ENCODE measurements at places on chromosomes 5 and 9.

DNA sequence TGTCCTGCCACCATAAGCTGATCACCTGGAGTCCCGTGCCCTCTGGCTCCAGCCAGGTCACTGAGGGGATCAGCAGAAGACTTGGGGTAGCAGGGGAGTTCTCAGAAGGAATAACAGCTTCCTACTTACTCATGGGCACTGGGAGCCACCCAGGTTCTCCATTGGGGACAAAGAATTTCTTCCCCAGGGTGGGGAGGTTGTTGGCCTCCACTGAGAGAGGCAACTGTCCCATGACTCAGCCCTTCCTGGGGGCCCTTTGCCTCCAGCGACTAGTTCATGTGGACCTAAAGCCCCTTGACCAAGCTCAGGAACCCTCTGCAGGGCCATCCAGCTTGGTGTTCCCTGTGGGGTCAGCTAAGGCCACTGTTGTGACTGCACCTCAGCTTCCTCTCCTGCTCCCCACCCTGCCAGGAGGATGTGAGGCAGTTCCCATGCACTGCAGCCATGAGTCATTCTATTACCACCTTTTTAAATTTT, 175.0 kb downstream of the AUH start:
- no peaks in the 10 kb centered on the region for H3K36me3 ChIP-seq
- H3K4me3 ChIP-seq = no peak overlapping the region
- no peaks in the 10 kb centered on the region for H3K27me3 ChIP-seq

DNA sequence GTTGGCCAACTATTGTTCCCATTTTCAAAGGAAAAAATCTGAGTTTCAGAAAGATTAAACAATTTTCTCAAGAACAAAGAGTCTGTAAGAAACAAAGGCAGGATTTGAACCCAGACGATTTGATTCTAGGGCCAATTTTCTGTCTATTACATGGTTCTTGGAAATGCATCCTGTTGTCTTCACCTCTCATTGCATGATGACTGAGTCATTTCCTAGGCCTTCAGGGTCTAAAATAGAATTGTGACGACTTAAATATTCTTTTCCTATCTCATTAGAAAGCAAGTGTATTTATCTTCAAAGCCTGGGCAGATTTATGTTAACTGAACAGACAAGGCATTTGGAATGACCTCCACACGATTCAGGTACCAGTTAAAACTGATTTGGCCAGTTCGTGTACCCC, 512.9 kb downstream of the NTRK2 start:
- peaks cover 2% of the 10 kb centered on the region for H3K4me1 ChIP-seq
- no peak overlapping the region for H3K27ac ChIP-seq
- no peak for DNase-seq
- no peaks in the 10 kb centered on the region for H3K27me3 ChIP-seq

DNA sequence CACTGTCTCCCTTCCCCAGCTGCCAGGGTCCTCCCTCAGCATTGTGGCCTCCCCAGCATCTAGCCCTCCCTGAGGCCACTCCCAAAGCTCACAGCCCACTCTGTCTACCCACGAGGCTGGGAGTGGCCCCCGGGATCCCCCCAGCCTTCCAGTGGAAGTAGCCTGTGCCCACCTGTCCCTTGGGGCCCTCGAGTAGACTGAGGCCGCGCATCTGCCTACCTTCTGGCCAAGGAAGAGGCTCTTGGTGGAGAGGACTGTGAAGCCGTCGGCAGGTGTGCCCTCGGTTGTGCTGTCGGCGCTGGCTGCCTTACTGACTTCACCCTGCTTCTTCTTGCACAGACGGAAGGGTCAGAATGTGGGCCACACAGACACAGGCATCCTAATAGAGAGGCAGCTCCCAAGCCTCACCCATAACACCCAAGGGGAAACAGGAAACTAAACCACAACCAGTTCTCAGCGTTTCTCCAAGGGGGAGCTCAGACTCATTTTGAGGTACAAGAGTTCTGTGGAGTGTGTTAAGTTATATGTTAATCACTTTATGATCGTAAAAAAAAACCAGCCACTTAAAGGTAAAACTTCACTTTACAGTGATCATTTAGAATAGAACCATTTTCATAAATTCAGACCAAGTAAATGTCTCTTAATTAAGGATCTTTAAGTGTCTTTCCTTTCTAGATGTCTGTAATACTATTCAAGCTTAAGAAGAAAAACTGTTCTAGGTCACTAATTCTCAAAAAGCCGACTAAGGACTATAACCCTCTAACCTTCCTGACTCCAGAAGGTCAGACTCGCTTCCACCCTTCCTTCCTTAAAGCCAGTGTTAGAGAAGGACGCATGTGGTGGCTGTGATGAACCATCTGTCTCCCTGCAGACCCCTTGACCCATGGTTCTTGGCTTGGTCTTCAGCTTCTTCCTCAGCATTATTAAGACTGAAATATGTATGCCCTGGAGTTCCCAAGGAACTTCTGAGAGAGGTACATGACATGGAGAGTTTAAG, 38.5 kb downstream of the MACROH2A1 start:
- H3K36me3 ChIP-seq = no peaks in the 10 kb centered on the region
- no peak for DNase-seq
- no peaks in the 10 kb centered on the region for H3K4me1 ChIP-seq
- no peak overlapping the region for H3K27ac ChIP-seq
- H3K27me3 ChIP-seq = no peaks in the 10 kb centered on the region
- H3K4me3 ChIP-seq = no peak overlapping the region

GRCh38 chr9:5626727-5627634, 1.9 kb upstream of the RIC1 start:
- H3K4me1 ChIP-seq = peaks cover 8% of the 10 kb centered on the region
- H3K27me3 ChIP-seq = no peaks in the 10 kb centered on the region
- no peak overlapping the region for H3K27ac ChIP-seq

GRCh38 chr5:128766406-128766805, 198.9 kb upstream of the SLC27A6 start:
- H3K36me3 ChIP-seq = no peaks in the 10 kb centered on the region
- H3K27me3 ChIP-seq = no peaks in the 10 kb centered on the region
- no peak for DNase-seq
- H3K27ac ChIP-seq = no peak overlapping the region
- H3K4me3 ChIP-seq = no peak overlapping the region

DNA sequence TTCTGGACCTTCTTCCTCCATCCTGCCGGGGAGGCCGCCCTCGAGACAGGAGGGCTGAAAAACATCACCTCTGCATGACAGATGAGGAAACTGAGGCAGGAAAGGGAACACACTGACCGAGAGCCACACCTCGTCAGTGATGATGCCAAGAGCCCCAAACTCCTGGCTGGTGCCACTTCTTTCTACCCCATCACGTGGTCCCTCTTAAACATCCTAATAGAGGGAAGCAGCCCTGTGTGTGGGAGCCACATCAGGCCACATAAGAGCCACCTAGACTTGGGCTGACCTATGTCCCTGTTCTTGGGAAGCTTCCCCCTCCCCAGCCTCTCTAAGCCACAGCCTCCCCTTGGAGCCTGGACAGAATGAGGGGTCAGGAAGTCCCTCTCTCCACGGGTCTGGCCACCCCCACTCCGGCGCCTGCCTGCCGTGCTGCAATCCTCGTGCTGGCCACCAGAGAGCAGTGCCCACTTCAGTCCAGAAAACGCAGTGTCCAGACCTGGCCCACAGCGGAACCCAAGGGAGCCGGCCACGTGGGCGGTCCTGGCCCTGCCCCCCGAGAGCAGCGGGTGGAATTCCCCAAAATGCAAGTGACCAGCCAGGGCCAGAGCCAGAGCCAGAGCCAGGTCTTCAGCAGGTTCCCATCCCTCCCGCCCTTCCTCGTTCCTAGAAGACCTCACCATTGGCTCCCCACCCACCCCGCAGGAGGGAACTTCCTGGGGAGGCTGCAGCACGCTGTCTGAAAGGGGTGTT, 54.7 kb upstream of the SARDH start:
- no peaks in the 10 kb centered on the region for H3K27me3 ChIP-seq
- DNase-seq = peak; percentile 90
- H3K4me1 ChIP-seq = peaks cover under 1% of the 10 kb centered on the region
- H3K36me3 ChIP-seq = peaks cover 5% of the 10 kb centered on the region
- H3K4me3 ChIP-seq = no peak overlapping the region

GRCh38 chr9:121914017-121914595, 179.0 kb downstream of the TTLL11 start:
- no peaks in the 10 kb centered on the region for H3K27me3 ChIP-seq
- no peaks in the 10 kb centered on the region for H3K4me1 ChIP-seq
- no peak for DNase-seq

GRCh38 chr5:108726446-108727235, 21.1 kb upstream of the FER start:
- no peak overlapping the region for H3K4me3 ChIP-seq
- no peaks in the 10 kb centered on the region for H3K36me3 ChIP-seq
- no peaks in the 10 kb centered on the region for H3K27me3 ChIP-seq
- DNase-seq = no peak
- H3K4me1 ChIP-seq = peaks cover 2% of the 10 kb centered on the region

- H3K4me3 ChIP-seq = no peak overlapping the region
- H3K4me1 ChIP-seq = peaks cover 8% of the 10 kb centered on the region
- H3K27me3 ChIP-seq = no peaks in the 10 kb centered on the region
- H3K36me3 ChIP-seq = no peaks in the 10 kb centered on the region
- no peak overlapping the region for H3K27ac ChIP-seq
Observed at GRCh38 chr5:14724633-14725032, 60.1 kb downstream of the OTULIN start.

GRCh38 chr5:120932480-120932879, 468.4 kb downstream of the PRR16 start:
- H3K27ac ChIP-seq = no peak overlapping the region
- no peak for DNase-seq
- H3K4me3 ChIP-seq = no peak overlapping the region
- H3K27me3 ChIP-seq = no peaks in the 10 kb centered on the region
- no peaks in the 10 kb centered on the region for H3K4me1 ChIP-seq

- no peak overlapping the region for H3K4me3 ChIP-seq
- H3K27ac ChIP-seq = no peak overlapping the region
- no peak for DNase-seq
- H3K27me3 ChIP-seq = no peaks in the 10 kb centered on the region
Observed at GRCh38 chr9:91234523-91234922, 127.2 kb downstream of the AUH start.

DNA sequence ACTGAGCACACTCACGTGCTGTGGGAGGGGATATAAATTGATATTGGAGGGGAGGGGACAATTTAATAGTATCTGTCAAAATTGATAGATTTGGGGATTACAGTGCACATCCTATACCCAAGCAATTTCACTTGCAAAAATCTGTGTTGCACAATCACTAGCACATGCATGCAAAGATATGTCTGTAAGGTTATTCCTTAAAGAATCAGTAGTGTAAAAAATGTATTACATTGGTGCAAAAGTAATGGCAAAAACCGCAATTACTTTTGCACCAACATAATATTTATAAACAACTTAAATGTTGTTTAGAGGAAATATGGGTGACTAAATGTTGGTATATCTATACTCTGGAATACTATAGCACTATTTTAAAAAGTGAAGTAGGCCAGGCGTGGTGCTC, 108.7 kb downstream of the LHX2 start:
- H3K4me3 ChIP-seq = no peak overlapping the region
- DNase-seq = no peak
- no peaks in the 10 kb centered on the region for H3K4me1 ChIP-seq
- no peaks in the 10 kb centered on the region for H3K36me3 ChIP-seq
- no peak overlapping the region for H3K27ac ChIP-seq
- no peaks in the 10 kb centered on the region for H3K27me3 ChIP-seq

DNA sequence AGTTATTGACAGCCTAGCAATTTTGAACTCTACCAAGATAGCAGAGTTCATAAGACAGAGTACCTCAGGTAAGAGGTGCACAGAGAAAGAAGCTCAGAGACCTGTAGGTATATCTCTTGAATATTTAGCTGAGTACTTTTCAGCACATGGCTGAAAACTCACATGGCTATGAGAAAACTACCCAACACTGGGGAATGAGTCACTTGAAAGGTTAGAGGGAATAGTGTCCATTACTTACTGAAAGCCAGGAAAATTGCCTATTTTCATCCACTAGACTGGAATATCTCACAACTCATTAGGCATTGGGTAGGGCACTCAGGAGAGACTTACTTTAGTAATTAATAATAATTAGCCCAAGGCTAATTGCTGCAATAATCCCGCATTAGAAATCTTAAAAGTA, 8.3 kb downstream of the TSLP start:
- no peak for DNase-seq
- H3K36me3 ChIP-seq = no peaks in the 10 kb centered on the region
- no peaks in the 10 kb centered on the region for H3K27me3 ChIP-seq

GRCh38 chr5:69331528-69332445, 814 bp downstream of the CCDC125 start:
- H3K27ac ChIP-seq = no peak overlapping the region
- H3K4me3 ChIP-seq = no peak overlapping the region
- H3K4me1 ChIP-seq = no peaks in the 10 kb centered on the region
- peak; percentile 42 for DNase-seq
- no peaks in the 10 kb centered on the region for H3K36me3 ChIP-seq

DNA sequence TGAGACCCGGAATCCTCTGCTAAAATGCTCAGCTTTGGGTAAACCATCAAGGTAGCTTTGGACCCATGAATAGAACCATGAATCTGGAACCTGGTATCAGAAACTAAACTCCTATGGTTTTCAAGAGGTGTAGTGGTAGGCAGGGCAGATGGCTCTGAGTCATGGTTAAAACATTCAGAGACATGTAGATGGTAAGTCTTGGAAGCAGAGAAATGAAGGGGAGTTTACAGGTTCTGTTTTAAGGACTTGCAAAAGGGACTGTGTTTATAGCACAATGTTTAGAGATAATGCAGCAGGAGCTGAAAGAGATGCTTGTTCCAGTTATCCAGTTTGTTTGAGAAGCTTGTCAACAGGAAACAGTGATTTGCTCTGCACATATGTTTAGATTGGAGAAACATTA, 36.0 kb upstream of the FBN2 start:
- no peak for DNase-seq
- H3K36me3 ChIP-seq = no peaks in the 10 kb centered on the region
- H3K4me1 ChIP-seq = no peaks in the 10 kb centered on the region
- H3K4me3 ChIP-seq = no peak overlapping the region

DNA sequence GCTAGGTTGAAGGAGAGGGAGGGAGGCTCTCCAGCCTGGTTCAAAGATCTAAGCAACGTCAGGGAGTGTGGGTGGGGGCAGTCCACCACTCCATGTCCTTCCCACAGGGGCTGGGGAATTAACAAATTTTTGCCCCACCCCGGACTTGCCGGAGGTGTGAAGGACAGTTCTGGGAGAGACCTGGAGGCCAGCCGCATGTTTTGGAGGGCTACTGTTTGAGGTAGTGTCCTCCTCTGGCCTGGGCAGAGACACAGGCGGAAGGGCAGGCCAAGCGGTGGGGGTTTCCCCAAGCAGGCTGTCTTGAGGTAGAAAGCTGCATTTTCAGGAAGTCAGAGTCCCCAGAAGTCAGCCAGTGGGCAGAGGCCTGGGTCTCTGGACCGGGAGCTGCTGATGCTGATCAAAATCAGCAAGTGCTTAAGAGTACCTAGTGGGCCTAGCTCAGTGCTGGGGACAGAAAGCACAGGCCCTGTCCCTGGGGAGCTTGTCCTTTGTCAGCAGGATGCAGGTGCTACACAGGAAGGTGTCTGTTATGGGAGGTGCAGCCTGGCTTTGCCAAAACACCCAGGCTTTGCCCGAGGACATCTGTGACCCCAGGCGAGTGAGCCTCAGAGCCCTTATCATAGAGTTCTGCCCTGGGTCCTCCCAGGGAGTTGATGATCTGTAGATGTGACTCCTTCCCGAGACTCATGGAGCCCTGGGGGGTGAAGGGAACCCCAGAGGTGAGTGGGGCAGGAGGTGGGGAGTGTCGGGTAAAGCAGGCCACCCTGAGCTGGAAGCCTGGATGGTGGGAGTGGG, 18.5 kb downstream of the JADE2 start:
- H3K36me3 ChIP-seq = peaks cover 47% of the 10 kb centered on the region
- H3K4me1 ChIP-seq = peaks cover 11% of the 10 kb centered on the region
- no peak for DNase-seq
- no peaks in the 10 kb centered on the region for H3K27me3 ChIP-seq
- peak overlapping the region; percentile 31 for H3K27ac ChIP-seq

- H3K36me3 ChIP-seq = no peaks in the 10 kb centered on the region
- H3K4me3 ChIP-seq = no peak overlapping the region
- no peaks in the 10 kb centered on the region for H3K27me3 ChIP-seq
- no peak for DNase-seq
- H3K27ac ChIP-seq = no peak overlapping the region
- no peaks in the 10 kb centered on the region for H3K4me1 ChIP-seq
Observed at GRCh38 chr5:81505672-81506071, 111.7 kb upstream of the ACOT12 start.

Data from H1 (cell line).